Epithelial cell of umbilical artery (primary cell): ENCODE measurements at places on chromosomes 6 and 20. TPM values are rescaled to one million over a fixed set of nuclear protein-coding genes. Genes with fewer than 3 reads are reported as not detected.

Gene PHACTR3
- not detected in 2 replicates for total RNA-seq

Gene EDEM2
- total RNA-seq: 41.9 and 80.4 TPM in 2 replicates

Gene CCN6
- total RNA-seq: not detected in 2 replicates

Gene ANKRD60
- not detected in 2 replicates for total RNA-seq

Gene CLPSL1
- not detected in 2 replicates for total RNA-seq

Gene GUCA1A
- not detected in 2 replicates for total RNA-seq

Gene GTSF1L
- 0.32 TPM in 1 of 2 replicates, not detected in the other for total RNA-seq

Gene SYTL3
- 0.46 and 0.65 TPM in 2 replicates for total RNA-seq
